Breast epithelium (tissue), 4 donors: ENCODE measurements at places on chromosomes 2 and 18. TPM values are rescaled to one million over a fixed set of nuclear protein-coding genes. Genes with fewer than 3 reads are reported as not detected.

The PTH2R gene
- total RNA-seq: 1.2 TPM

The ZNF521 gene
- 30.2 TPM for total RNA-seq

The OTOS gene
- not detected for total RNA-seq

The TNFRSF11A gene
- 4.6 TPM for total RNA-seq

The KIF1A gene
- total RNA-seq: not detected

The SOX11 gene
- total RNA-seq: 0.33 TPM

The CRACDL gene
- total RNA-seq: 0.96 TPM

The C1QL2 gene
- total RNA-seq: not detected

The SERPINB3 gene
- not detected for total RNA-seq

The CKAP2L gene
- not detected for total RNA-seq

The HOXD9 gene
- total RNA-seq: 2.8 TPM

The CENPA gene
- total RNA-seq: 0.64 TPM

The SELENOI gene
- 17.4 TPM for total RNA-seq

The DCDC2C gene
- total RNA-seq: 0.59 TPM

The ZSWIM2 gene
- not detected for total RNA-seq

The ADRA2B gene
- total RNA-seq: 1.4 TPM

The APCDD1 gene
- 34.1 TPM for total RNA-seq

The MAPRE2 gene
- 17.0 TPM for total RNA-seq

The ASB1 gene
- 18.4 TPM for total RNA-seq
